A375 (cell line): ENCODE measurements at places on chromosomes 1 and 21. TPM values are rescaled to one million over a fixed set of nuclear protein-coding genes. Genes with fewer than 3 reads are reported as not detected.

The F13B gene
- total RNA-seq: not detected in 2 replicates

The TMOD4 gene
- total RNA-seq: 0.38 and 0.40 TPM in 2 replicates

The MTMR11 gene
- total RNA-seq: 4.0 and 4.6 TPM in 2 replicates

The DOP1B gene
- 1.0 and 2.4 TPM in 2 replicates for total RNA-seq

The SPRR2D gene
- 0.40 and 1.4 TPM in 2 replicates for total RNA-seq

The CDC7 gene
- total RNA-seq: 4.3 and 6.2 TPM in 2 replicates

The PAPPA2 gene
- total RNA-seq: 0.24 and 0.26 TPM in 2 replicates

The FAM177B gene
- total RNA-seq: not detected in 2 replicates
